ENCODE measurements at places on chromosomes 3 and 15.

DNA sequence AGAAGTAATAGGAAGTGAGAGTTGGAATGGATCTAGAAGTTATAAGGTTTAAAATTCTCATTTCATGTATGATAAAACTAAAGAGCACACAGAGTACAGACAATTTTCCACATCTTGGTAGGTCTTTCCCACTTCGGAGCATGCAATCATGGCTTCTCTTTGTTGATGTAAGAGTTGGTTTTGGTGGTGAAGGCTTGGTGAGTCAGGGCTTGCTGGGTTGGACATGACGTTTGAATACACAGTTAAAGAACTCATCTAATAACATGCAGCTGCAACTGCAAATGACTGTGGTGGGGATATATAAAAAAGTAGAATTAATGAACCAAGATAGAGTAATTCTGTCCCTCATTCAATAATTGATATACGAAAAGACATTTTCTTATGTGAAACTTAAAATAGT lies 39.5 kb upstream of the GRM7 start:
- DNase-seq: no peak

- no peak for DNase-seq
These were observed 107.1 kb upstream of the PHLDB2 start for GRCh38 chr3:111751961-111752360.

GRCh38 chr3:185071287-185071800 lies 81.5 kb downstream of the C3orf70 start:
- no peak for DNase-seq

DNA sequence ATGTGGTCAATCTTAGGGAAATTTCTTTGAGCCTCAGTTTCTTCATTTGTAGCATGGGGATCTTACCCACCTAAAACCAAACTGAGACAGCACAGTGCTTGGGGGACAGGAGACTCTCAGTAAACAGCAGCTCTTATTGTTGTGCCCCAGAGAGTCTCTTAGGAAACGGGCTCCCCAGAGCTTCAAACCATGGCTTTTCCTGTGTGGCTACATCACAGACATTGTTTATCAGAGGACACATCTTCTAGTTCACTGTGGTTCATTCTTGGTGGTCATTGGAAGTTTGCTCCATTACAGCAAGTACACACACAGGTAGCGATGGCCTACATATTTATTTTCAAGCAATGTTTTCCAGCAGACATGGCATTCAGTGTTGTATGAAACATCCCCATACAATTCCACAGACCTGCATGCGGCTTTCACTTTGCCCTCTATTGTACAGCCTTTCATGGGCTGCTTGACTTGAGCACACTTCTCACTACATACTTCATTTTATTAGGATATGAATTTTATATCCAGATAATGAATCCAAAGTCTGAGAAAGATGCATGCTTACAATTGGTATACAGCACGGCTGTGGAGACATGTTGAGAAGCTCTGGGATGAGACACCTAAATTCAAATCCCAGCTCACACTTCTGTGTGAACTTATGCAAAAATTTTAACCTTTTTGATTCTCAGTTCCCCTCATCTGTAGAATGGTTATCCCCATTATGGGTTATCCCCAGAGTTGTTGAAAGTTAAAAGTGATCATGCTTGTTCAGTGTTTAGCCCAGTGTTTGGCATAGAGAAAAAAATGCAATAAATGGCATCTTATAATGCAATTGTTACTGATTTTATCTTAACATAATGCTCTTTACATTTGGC lies 84.8 kb upstream of the ICE2 start:
- DNase-seq: no peak

DNA sequence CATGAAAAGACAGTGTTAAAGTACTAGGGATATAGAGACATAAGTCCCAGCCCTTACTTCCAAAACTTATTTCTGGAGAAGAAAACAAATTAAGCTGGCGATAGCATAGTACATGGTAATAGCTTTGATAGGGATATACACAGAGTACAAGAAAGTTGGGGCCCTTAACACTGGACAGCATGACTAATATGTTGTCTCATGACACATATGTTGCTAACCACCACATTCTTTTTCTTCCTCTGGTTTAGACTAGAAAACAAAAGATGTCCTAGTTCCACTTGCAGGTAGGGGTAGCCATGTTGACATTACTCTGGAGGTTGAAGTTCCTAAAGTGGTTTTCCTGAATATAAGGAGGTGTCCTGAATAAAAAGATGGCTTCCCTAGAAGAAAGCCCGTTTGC lies 75.3 kb downstream of the RFX7 start:
- DNase-seq: no peak

DNA sequence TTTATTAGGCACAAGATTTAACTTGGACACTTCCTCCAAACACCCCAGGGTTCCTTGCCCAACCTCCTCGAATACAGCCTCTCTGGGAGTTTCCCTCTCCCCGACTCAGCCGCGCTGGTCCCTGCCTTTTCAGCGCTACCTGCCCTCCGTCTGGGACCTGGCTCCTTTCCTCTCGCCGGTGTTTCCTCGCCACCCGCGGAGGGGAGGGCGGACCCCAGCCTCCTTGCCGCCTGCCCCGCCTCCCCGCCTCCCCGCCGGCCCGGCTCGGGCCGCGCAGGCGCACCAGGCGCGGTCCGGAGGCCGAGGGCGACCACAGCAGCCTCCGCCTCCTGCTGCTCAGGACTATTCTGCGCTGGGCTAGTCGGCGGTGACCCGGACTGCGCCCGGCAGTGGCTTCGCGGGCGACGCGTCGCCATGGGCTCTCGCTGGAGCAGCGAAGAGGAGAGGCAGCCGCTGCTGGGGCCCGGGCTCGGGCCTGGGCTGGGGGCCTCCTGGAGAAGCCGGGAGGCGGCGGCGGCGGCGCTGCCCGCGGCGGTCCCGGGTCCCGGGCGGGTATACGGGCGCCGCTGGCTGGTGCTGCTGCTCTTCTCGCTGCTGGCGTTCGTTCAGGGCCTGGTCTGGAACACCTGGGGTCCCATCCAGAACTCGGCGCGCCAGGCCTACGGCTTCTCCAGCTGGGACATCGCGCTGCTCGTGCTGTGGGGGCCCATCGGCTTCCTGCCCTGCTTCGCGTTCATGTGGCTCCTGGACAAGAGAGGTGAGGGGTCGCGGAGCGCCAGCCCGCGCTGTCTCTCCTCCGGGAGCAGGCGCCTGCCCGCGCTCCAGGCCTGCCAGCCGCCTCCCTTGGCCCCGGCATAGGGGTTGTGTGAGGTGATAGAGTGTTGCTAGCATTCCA lies at the start of gene SLC49A4:
Gene SLC49A4 (plus strand): TSS at position 291 of the 895 bp plus-strand sequence. CDS start 124 bp downstream, at position 415.
- DNase-seq: peak; percentile 86

DNA sequence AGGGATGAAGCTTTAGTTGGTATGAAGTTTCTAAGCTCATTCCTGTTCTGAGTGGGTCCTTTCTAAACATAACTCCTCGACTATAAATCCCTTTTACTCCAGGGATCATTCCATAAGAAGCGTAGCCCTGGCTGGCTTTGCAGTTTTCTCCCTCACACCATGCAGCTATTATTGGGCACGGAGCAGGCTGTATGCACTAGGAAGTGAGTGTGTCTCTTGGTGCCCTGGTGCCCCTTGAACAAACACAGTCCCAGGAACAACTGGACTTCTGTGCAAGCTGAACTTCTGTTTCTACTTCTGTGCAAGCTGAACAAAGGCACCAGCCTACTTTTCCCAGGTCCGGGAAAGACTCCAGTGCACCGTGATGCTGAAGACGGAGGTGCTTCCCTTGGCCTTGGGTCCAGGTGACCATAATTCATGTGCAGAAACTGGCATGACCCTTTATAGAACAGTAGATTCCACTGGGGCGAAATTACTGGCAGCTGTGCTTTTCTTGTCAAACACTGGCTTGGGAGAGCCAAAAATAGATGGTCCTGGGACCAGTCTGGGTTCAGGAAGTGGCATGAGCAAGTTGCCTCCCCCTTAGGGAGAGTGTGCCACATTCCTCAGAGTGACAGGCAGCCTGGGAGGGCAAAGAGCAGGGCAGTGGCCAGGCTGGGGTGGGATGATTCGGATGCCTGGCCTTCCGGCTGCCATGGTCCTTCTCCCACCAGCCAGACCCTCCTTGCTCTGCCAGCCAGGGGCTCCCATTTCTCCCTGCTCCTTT lies 127.2 kb downstream of the SLCO3A1 start:
- DNase-seq: no peak

- DNase-seq: peak; percentile 2
These were observed 1086.9 kb downstream of the DIPK2A start for GRCh38 chr3:145058483-145058882.

DNA sequence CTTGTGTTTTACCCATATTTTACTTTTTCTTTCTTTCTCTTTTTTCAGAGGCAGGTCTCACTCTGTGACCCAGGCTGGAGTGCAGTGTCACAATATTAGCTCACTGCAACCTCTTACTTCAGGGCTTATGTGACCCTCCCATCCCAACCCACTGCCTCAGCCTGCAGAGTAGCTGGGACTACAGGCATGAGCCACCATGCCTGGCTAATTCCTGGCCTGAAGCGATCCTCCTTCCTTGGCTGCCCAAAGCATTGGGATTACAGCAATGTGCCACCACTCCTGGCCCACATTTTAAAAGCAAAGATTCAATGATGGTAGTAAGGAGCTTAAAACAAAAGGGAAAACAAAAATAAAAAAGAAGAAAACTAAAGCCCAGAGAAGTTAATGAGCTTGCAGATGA lies 11.1 kb upstream of the CDV3 start:
- DNase-seq: no peak

DNA sequence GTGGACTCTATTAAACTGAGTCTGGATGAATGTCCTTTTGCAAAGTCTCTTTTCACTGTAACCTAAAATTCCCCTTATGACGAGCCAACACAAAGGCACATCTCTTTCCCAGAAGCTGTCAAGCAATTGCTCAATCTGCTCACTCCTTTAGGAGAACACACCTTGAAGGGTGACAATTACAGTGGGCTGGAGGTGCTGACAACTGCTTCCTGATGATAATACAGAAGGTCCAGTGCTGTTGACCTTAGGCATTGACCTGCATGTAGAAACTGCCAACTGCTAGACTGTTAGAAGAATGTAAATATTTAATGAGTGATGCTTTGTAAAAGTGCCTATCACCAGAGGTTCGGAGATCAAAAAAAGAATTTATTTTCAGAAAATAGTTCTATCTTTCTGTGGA lies 757.7 kb downstream of the GRM7 start:
- no peak for DNase-seq

GRCh38 chr3:16236030-16236639 lies 28.6 kb downstream of the DPH3 start:
- DNase-seq: no peak

GRCh38 chr3:186471771-186472170 lies 72.4 kb downstream of the CRYGS start:
- no peak for DNase-seq

GRCh38 chr3:195170496-195170895 lies 100.5 kb downstream of the XXYLT1 start:
- DNase-seq: no peak

DNA sequence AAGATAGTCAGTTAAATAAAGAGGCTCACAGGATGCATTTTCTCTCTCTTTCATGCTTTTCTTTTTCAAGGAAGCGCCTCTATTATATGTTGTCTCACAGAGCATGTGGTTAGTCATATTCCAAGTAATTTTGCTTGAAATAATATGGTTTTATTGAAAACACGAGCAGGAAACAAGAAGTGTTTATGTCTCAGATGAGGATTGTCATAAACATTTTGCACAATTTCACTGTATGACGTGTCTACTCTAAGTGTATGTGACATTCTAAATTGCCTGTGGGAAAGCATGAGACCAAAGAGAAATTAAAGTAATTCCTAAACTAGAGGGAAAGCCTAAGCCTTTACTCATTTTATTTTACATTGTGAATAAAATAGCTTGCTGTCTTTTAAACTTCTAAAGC lies 818.6 kb downstream of the EPHA3 start:
- DNase-seq: no peak

DNA sequence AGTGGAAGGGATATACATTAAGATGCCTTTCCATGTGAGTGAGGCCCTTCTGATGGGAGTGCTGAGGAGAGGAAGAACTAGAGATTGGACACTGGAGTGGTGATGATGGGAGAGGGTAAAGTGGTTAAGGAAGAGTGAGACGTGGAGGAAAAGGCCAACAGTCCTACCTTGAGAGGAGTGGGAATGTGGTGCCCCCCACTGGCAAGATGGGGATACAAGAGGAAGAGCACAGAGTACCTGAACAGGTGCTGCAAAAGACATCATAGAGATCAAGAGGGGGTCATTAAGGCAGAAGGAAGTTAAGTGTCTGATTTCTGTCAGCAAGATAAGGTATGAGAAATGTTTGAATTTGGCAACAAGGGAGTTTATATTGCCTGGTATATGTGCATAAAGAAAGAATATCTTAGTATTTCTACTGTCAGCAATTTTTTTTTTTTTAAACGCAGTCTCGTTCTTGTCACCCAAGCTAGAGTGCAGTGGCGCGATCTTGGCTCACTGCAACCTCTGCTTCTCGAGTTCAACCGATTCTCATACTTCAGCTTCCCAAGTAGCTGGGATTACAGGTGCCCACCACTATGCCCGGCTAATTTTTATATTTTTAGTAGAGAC lies 34.0 kb downstream of the ARIH2 start:
- no peak for DNase-seq
